ENCODE measurements at places on chromosomes 1 and 21.

GRCh38 chr21:42629933-42630589 is 23.4 kb upstream of the PDE9A start:
- DNase-seq: no peak

DNA sequence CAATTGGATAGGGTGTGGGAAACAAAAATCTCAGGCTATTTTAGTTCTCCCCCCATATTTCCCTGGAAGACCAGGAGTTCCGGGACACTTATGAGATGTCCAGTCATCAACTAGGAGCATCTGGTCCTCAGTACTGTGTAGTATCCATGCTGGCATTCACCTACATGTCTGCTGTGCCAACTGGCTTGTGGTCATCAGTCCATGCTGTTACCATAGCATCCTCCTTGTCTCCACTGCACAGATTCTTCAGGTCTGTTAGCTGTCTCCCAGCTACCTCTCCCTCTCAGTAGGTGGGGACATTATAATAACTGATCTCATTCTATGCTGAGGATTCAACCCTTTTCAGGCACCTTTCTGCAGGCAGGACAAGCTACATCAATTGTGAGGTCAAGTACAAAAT is 302.9 kb downstream of the BARHL2 start:
- no peak for DNase-seq

GRCh38 chr1:184790642-184791549 is 36.2 kb upstream of the EDEM3 start:
- no peak for DNase-seq

DNA sequence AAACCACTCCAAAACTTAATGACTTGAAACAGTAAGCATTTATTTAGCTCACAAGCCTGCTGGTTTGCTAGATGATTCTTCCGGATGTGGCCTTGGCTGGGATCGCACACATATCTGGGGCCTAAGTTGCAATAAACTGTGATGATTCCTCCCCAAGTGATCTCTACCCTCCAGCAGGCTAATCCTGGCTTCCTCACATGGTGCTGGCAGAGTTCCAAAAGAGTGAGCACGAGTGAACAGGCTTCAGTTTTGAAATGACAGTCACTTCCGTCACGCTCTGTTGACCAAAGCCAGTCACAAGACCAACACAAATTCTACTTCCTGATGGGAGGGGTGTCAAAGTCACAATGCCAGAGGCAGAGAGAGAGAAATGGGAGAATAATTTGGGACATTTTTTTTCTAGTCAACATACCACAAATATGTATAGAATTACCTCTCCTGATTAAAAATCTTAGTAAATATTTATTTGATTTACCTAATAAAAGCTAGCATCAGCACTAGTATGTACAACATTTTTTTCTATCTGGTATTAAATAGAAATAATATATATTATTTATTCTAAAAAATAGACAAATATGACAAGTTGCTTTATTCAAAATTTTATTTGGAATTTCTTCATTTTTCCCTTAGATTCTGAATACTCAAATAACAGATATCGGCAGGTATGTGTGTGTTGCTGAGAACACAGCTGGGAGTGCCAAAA is 292.7 kb downstream of the TPR start:
- peak; percentile 4 for DNase-seq

- no peak for DNase-seq
Observed at GRCh38 chr1:182268669-182269068, 122.9 kb downstream of the GLUL start.

- no peak for DNase-seq
Observed at GRCh38 chr1:88169139-88169538, 514.9 kb upstream of the PKN2 start.

- no peak for DNase-seq
Observed at GRCh38 chr1:236009857-236010256, 55.0 kb downstream of the NID1 start.

GRCh38 chr1:56390232-56390867 is 189.0 kb downstream of the PLPP3 start:
- DNase-seq: peak; percentile 21

DNA sequence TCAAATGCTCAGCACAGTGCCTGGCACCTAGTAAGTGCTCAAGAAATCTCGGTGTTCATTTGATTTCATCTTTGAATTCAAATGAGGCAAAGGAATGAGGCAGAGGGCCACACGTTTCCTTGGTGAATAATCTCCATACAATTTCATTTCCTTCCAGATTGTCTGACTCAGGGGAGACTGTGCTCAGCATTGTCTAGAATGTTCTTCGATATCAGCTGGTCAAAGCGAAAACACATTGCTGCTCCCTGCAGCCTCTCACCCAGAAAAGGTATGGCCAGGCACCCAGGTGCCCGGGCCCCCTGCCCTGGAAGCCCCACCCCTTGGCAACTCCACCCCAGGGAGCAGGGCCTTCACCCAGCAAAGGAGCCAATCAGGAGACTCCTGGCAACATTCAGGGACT is 55.8 kb downstream of the FBXO2 start:
- DNase-seq: no peak
